Sigmoid colon (tissue), 7 donors: ENCODE measurements at places on chromosomes 5 and 9. TPM values are rescaled to one million over a fixed set of nuclear protein-coding genes. Genes with fewer than 3 reads are reported as not detected.

The MPDZ gene
- 72.2 TPM for total RNA-seq

The CAMK2A gene
- 0.49 TPM for total RNA-seq

The PTPDC1 gene
- total RNA-seq = 16.3 TPM

The IGFBPL1 gene
- total RNA-seq = not detected

The TAF11L10 gene
- not detected for total RNA-seq

The CCL28 gene
- 0.49 TPM for total RNA-seq

GRCh38 chr5:149886692-149887470 lies 57.7 kb downstream of the PDE6A start:
- DNase-seq = no peak
- H3K4me1 ChIP-seq = peaks cover 4% of the 10 kb centered on the region
- H3K27me3 ChIP-seq = no peaks in the 10 kb centered on the region
- no peak overlapping the region for H3K4me3 ChIP-seq
- no peak overlapping the region for H3K27ac ChIP-seq

- no peaks in the 10 kb centered on the region for H3K36me3 ChIP-seq
- H3K4me1 ChIP-seq = peaks cover 3% of the 10 kb centered on the region
- H3K27me3 ChIP-seq = no peaks in the 10 kb centered on the region
- H3K4me3 ChIP-seq = no peak overlapping the region
Observed at GRCh38 chr9:94794476-94795167, 68.1 kb downstream of the AOPEP start.

GRCh38 chr9:134606951-134607731 lies 34.5 kb upstream of the COL5A1 start:
- H3K36me3 ChIP-seq = no peaks in the 10 kb centered on the region
- H3K4me1 ChIP-seq = peaks cover 24% of the 10 kb centered on the region
- DNase-seq = no peak
- H3K27me3 ChIP-seq = no peaks in the 10 kb centered on the region

GRCh38 chr9:36207546-36208012 lies 16.9 kb downstream of the CLTA start:
- no peaks in the 10 kb centered on the region for H3K27me3 ChIP-seq
- H3K4me3 ChIP-seq = no peak overlapping the region
- H3K36me3 ChIP-seq = peaks cover 10% of the 10 kb centered on the region

GRCh38 chr9:81244631-81245030 lies 444.7 kb downstream of the TLE1 start:
- no peak overlapping the region for H3K4me3 ChIP-seq
- no peaks in the 10 kb centered on the region for H3K36me3 ChIP-seq
- no peak overlapping the region for H3K27ac ChIP-seq
- no peak for DNase-seq
- H3K27me3 ChIP-seq = no peaks in the 10 kb centered on the region
- no peaks in the 10 kb centered on the region for H3K4me1 ChIP-seq

- no peaks in the 10 kb centered on the region for H3K36me3 ChIP-seq
- no peak overlapping the region for H3K4me3 ChIP-seq
- no peak for DNase-seq
Observed at GRCh38 chr5:45094876-45095440, 286.2 kb downstream of the MRPS30 start.

DNA sequence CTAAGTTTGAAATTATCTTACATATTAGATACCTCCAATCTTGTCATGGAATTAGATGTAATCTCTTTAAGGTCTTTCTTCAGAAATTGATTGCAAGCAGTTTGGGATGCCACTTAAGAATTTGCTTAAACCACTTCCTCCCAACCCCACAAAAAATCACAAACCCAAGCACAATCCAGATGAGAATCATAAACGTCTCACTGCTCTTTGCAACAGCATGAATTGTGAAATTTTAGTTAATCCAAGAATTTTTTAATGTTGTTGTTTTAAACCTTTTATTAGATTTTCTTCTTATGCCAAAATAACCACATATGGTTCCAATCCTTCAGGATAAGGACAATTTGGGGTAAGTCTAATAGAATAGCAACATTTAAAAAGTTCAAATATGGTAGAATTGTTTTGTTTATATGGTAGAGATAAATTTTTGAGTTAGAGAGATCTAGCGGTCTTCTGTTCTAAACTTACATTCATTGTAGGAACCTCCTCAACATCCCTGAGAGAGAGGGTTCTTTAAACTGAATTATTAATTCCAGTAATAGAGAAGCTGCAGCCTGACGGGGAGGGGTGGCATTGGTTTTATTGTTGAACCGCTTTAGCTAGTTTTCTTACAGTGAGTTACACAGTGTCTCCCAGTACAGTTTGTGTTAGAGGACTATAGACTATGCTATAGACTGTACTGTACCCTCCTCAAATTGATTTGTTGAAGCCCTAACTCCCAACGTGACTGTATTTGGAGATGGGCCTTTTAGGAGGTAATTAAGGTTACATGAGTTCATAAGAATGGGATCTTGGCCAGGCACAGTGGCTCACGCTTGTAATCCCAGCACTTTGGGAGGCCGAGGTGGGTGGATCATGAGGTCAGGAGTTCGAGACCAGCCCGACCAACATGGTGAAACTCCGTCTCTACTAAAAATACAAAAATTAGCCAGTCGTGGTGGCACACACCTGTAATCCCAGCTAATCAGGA lies 24.8 kb upstream of the IL6ST start:
- no peaks in the 10 kb centered on the region for H3K4me1 ChIP-seq
- H3K27me3 ChIP-seq = no peaks in the 10 kb centered on the region
- H3K36me3 ChIP-seq = no peaks in the 10 kb centered on the region
- H3K27ac ChIP-seq = peak overlapping the region; percentile 12

DNA sequence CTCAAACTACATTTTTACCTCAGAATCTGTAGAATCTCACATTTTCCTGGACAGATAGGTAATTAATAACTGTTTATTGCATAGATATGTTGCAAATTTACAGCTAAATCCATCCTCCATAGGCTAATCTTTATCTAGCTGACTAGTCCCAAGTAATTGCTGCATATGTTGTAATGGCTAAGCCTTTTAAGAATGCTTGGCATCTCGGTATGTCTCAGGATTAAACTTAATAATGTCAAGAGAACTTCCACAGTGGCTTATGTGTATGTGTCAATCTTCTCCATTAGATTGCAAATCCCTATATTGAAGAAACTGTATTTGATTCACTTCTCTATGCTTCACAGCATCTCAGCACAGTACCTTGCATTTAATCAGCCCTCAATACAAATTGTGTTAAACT lies 131.9 kb downstream of the PRDM9 start:
- H3K36me3 ChIP-seq = no peaks in the 10 kb centered on the region
- H3K27ac ChIP-seq = no peak overlapping the region
- no peaks in the 10 kb centered on the region for H3K27me3 ChIP-seq
- no peak overlapping the region for H3K4me3 ChIP-seq
- DNase-seq = no peak

- DNase-seq = no peak
- no peaks in the 10 kb centered on the region for H3K36me3 ChIP-seq
- no peak overlapping the region for H3K4me3 ChIP-seq
- H3K27me3 ChIP-seq = no peaks in the 10 kb centered on the region
Observed at GRCh38 chr5:123690821-123691220, 178.8 kb downstream of the CSNK1G3 start.

DNA sequence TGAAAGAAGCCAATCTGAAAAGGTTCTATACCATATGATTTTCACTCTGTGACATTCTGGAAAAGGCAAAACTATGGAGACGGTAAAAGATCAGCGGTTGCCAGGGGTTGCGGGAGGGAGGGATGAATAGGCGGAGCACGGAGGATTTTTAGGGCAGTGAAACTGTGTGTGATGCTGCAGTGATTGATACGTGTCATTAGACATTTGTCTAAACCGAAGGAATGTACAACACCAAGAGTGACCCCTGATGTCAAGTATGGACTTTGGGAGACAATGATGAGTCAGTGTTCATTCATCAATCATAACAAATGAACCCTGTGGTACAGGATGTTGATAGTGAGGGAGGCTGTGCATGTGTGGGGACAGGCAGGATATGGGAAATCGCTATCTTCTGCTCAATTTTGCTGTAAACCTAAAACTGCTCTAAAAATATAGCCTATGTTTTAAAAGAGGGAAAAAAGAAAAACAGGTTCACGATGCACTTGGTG lies 34.4 kb downstream of the ERGIC1 start:
- H3K27ac ChIP-seq = peak overlapping the region; percentile 85
- DNase-seq = no peak
- peaks cover 82% of the 10 kb centered on the region for H3K4me1 ChIP-seq
- no peak overlapping the region for H3K4me3 ChIP-seq
- no peaks in the 10 kb centered on the region for H3K36me3 ChIP-seq

- peaks cover 23% of the 10 kb centered on the region for H3K4me1 ChIP-seq
- DNase-seq = peak; percentile 20
- H3K4me3 ChIP-seq = no peak overlapping the region
- H3K36me3 ChIP-seq = no peaks in the 10 kb centered on the region
Observed at GRCh38 chr9:126147186-126147935, 179.3 kb upstream of the MVB12B start.

DNA sequence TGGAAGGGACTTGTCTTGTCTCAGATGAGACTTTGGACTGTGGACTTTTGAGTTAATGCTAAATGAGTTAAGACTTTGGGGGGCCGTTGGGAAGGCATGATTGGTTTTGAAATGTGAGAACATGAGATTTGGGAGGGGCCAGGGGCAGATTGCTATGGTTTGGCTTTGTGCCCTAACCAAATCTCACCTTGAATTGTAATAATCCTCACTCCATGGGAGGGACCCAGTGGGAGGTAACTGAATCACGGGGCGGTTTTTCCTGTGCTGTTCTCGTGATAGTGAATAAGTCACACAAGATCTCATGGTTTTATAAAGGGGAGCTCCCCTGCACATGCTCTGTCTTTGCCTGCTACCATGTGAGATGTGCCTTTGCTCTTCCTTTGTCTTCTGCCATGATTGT lies 72.1 kb downstream of the RAI14 start:
- no peak overlapping the region for H3K27ac ChIP-seq
- no peak overlapping the region for H3K4me3 ChIP-seq
- no peaks in the 10 kb centered on the region for H3K4me1 ChIP-seq
- DNase-seq = no peak
- no peaks in the 10 kb centered on the region for H3K36me3 ChIP-seq
- no peaks in the 10 kb centered on the region for H3K27me3 ChIP-seq

- H3K4me1 ChIP-seq = no peaks in the 10 kb centered on the region
- H3K4me3 ChIP-seq = no peak overlapping the region
- no peak for DNase-seq
- no peaks in the 10 kb centered on the region for H3K27me3 ChIP-seq
Observed at GRCh38 chr9:2043881-2044462, 28.8 kb downstream of the SMARCA2 start.

DNA sequence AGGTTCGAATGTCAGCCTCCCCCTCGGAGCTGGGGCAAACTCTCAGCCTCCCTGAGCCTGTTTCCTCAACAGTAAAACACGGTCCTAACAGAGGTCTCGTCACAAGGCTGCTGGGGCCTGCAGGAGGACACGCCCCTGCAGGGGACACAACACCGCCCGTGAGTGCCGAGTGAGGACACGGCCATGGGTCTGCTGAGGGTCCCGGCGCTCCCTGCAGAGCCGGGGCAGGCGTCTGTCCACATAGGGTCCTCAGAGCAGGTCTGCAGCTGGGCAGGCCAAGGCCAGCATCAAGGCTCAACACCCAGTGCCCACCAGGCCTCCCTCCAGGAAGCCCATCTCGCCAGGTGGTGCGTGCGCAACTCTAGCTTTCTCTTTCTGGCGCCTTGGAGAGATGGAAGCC lies 125.2 kb downstream of the VAV2 start:
- no peak overlapping the region for H3K4me3 ChIP-seq
- no peak overlapping the region for H3K27ac ChIP-seq
- DNase-seq = no peak
- no peaks in the 10 kb centered on the region for H3K36me3 ChIP-seq

GRCh38 chr9:119739476-119739875 lies 370.2 kb upstream of the BRINP1 start:
- H3K4me1 ChIP-seq = peaks cover 9% of the 10 kb centered on the region

GRCh38 chr9:4005896-4006295 lies 294.0 kb downstream of the GLIS3 start:
- no peaks in the 10 kb centered on the region for H3K36me3 ChIP-seq
- H3K4me3 ChIP-seq = no peak overlapping the region
- H3K4me1 ChIP-seq = no peaks in the 10 kb centered on the region
- no peak overlapping the region for H3K27ac ChIP-seq
- H3K27me3 ChIP-seq = no peaks in the 10 kb centered on the region
- no peak for DNase-seq

DNA sequence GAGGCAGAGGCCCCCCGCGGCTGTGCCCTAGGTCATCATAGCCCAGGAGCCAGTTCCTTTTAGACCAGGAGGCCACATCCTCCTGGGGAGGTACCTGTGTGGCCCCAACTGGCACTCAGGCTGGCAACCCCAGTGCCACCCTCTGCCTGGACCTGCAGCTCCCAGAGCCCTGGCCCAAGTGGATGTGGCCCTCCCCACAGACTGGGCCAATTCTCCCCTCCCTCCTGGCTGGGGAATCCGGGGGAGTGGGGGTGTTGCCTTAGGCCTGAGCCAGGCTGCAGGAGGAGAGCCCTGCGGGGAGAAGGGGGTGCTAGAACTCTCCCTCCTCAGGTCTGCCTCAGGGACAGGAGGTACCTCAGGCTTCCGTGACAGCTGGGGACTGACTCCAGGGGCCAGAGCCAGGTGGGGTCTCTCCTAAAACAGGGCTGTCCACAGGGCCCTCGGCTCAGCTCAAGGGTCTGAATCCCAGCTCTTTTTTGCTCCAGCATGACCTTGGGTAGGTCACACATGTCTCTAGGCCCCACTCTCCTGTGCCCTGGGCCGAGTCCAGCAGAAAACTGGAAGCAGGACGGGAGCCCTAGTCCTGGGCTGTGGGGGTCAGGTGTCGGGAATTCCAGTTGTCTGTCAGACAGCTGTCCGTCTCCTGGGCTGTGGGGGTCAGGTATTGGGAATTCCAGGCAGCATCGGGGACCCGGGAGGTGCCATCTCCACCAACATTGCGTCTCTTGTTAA lies 9.6 kb downstream of the DNLZ start:
- no peak overlapping the region for H3K4me3 ChIP-seq
- no peak for DNase-seq
- H3K36me3 ChIP-seq = peaks cover 8% of the 10 kb centered on the region
- H3K4me1 ChIP-seq = peaks cover 10% of the 10 kb centered on the region
- H3K27ac ChIP-seq = peak overlapping the region; percentile 58
- no peaks in the 10 kb centered on the region for H3K27me3 ChIP-seq

GRCh38 chr5:40386289-40386688 lies 293.4 kb upstream of the PTGER4 start:
- H3K27me3 ChIP-seq = no peaks in the 10 kb centered on the region
- no peak for DNase-seq
- no peaks in the 10 kb centered on the region for H3K4me1 ChIP-seq
- no peak overlapping the region for H3K4me3 ChIP-seq
- no peak overlapping the region for H3K27ac ChIP-seq

DNA sequence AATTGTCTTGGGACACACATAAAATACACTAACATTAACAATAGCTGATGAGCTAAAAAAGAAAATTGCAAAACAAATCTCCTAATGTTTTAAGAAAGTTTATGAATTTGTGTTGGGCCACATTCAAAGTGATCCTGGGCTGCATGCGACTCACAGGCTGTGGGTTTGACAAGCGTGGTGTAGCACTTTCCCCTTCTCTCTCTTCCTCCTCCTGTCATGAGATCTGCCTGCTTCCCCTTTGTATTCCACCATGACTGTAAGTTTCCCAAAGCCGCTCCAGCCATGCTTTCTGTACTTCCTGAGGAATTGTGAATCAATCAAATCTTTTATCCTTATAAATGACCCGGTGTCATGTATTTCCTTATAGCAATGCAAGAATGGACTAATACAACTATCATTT lies 178.0 kb downstream of the TLR4 start:
- no peak for DNase-seq
- H3K4me3 ChIP-seq = no peak overlapping the region
- no peaks in the 10 kb centered on the region for H3K4me1 ChIP-seq
- H3K36me3 ChIP-seq = no peaks in the 10 kb centered on the region
- no peaks in the 10 kb centered on the region for H3K27me3 ChIP-seq
- H3K27ac ChIP-seq = no peak overlapping the region

GRCh38 chr5:143183989-143184388 lies 219.5 kb downstream of the NR3C1 start:
- no peak for DNase-seq
- no peaks in the 10 kb centered on the region for H3K27me3 ChIP-seq
- H3K4me1 ChIP-seq = peaks cover 6% of the 10 kb centered on the region
- no peak overlapping the region for H3K27ac ChIP-seq
